Left cardiac atrium (tissue), 4 donors: ENCODE measurements at places on chromosomes 13 and 19. TPM values are rescaled to one million over a fixed set of nuclear protein-coding genes. Genes with fewer than 3 reads are reported as not detected.

DNA sequence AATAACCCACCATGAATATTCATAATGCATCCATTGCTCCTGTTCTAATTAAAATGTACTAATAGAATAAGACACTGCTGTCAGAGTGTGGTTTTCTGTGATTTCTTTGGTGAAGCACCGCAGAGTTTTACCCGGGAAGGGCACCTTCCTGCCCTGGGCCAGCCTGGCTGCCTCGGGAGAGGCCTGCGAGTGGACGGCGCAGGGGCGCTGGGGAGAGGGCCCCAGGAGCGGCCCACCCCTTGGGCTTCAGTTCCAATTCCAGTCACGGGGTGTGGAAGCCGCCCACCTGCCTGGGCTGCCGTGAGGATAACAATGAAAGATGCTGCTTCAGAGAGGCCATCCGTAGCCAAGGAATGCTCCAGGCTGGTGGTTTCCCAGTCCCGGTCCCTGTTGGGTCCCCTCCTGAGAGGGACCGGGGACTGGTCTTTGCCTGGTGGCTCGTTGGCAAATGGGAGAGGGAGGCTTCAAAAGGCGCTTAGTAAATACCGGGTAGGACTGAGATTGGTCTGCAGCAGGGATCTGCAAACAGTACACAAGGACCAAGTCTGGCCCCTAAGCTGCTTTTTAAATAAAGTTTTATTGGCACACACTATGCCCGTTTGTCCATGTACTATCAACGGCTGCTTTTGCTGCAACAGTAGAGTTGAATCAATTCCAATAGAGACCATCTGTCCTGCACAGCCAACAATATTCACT lies 18.0 kb downstream of the TCF3 start:
- no peak for DNase-seq

DNA sequence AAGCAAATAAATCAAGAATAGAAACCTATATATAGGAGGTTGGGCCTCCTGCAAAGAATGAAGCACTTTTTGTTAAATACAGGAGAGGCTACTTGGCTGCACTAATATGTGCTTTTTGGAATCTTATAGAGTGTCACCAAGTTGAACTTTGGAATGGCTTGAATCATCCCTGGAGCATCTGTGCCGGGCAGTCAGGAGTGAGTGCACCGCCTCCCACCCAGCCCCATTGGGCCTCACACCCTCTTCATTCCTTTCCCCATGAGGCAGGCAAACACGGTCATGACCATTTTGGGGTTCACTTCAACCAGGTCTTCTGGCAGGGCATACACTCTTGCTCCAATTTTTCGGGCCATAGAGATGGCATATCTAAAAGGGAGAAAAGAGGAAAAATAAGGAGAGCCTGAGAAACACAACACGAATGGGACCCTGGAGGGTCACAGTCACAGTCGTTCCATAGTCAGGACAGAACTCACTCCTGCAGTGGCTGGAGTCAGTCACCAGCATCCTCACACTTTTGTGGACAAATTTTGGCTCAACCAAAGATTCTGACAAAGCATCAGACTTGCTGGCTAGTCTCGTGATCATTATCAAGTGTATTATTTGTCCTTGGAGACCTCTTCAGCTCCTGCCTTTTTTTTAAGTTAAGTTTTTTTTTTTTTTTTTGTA lies 22.7 kb upstream of the CPB2 start:
- no peak for DNase-seq

- no peak for DNase-seq
Measured at GRCh38 chr13:34993470-34993869, 51.4 kb downstream of the NBEA start.

PGLYRP2 gene
- total RNA-seq, result not detected

ZFP82 gene
- 3.8 TPM for total RNA-seq

ZNF223 gene
- total RNA-seq, result 2.8 TPM

GRCh38 chr13:21670006-21670882 lies 629 bp upstream of the FGF9 start:
- peak; percentile 59 for DNase-seq

- no peak for DNase-seq
Measured at GRCh38 chr19:5006201-5006600, 37.3 kb downstream of the KDM4B start.

ZNF264 gene
- total RNA-seq, result 19.6 TPM

DNA sequence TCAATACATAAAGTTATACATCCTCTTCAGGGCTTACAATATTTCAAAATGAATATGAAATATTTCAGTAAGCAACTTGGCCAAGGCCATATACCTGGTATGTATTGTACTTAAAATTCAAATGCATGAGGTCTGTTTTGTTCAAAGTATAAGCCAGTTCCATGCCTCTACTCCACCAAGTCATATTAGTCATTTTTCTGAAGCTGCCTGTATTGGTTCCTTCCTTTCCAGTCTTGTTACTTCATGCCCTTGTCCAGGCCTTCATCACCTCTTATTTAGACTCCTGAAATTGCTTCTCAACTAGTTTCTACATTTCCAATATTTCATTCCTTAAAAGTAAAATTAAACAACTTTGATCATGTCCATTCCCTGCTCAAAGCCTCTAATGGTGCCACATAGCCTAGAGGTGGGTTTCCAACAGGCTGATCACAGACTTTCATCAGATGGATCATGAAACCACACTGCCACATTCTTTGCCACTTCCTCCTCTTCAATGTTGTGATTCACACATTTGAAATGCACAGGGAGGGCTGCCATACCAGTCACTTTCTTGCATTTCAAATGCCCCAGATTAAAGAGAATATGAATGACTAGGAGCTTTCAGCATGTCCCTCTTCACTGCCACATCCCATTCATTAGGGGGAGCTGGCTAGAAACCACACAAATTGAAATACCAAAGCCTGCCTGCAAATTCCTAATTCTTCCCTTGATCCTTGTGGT lies 424.1 kb upstream of the DACH1 start:
- no peak for DNase-seq

- DNase-seq, result no peak
Measured at GRCh38 chr13:44805585-44805984, 183.7 kb downstream of the NUFIP1 start.

DNA sequence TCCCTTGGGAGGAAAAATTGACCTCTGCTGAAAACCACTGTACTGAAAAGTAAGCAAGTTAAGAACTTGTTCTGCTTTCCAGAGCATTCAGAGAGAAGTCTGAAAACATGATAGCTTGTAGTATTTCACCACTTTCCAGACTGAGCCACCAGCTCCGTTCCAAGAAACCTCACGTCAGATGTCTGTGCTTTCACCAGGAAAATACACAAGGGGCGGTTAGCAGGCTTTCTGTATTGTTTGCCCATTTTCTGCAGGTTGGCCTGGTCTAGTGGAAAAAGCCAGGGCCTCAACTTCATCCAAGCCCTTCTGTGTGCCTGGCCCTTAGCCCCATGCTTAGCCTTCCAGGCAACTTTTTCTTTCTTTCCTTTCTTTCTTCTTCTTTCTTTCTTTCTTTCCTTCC lies 36.4 kb downstream of the RXFP2 start:
- DNase-seq, result peak; percentile 54

DNA sequence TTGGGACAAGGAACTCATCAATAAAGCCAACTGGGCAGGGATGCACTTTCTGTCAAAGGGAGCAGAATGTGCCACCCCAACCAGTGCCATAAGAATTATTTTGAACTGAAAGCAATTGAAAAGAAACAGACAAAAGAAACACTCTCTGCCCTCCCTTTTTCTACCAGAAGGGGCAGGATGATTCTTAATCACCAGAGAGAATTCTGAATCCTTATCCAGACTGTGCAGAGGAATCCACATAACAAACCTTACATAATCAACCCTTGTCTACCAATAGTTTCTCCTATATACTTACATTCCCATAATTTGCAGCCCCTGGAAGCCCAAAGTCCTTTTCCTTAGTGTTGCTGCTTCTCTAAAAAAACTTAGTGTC lies 520.7 kb upstream of the NBEA start:
- DNase-seq, result no peak

DNA sequence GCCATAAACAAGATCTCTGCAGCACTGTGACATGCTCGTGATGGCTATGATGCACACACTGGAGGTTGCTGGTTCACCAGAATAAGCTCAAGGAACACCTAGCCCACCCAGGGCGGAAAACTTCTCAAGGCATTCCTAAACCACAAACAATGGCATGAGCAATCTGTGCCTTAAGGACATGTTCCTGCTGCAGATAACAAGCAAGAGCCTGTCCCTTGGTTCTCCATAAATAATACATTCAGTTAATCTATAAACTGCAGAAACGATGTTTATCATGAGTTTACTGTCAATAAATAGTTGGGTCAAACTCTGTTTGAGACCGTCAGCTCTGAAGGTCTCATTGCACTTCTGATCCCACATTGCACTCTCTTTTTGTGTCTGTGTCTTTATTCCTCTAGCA lies 18.6 kb upstream of the ZNF266 start:
- no peak for DNase-seq

GPR32 gene
- total RNA-seq, result not detected

GRCh38 chr13:41402691-41403511 lies 54.4 kb upstream of the RGCC start:
- DNase-seq, result no peak

GRCh38 chr13:48457578-48458242 lies 44.8 kb upstream of the LPAR6 start:
- DNase-seq, result no peak

DNA sequence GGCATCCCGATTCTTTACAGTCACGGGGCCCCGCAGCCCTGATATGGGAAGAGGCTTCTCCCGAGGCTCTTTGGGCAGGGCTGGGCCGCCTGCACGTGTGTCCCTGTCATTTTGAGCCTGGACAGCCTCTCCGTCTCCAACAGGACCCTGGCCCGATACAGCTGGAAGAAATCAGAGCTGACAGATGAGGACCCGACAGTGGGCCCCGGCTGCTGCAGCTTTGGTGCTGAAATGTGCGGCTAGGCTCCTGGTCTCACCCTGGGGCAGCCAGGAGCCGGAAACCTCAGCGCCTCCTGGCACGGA lies 3.2 kb downstream of the PIAS4 start:
- no peak for DNase-seq

GRCh38 chr19:13684021-13684420 lies 80.3 kb upstream of the MRI1 start:
- DNase-seq, result no peak

- peak; percentile 91 for DNase-seq
Measured at GRCh38 chr19:2494447-2495129, 18.7 kb downstream of the GADD45B start.

GRCh38 chr19:1315470-1316166 lies 29.9 kb downstream of the EFNA2 start:
- peak; percentile 61 for DNase-seq

DNA sequence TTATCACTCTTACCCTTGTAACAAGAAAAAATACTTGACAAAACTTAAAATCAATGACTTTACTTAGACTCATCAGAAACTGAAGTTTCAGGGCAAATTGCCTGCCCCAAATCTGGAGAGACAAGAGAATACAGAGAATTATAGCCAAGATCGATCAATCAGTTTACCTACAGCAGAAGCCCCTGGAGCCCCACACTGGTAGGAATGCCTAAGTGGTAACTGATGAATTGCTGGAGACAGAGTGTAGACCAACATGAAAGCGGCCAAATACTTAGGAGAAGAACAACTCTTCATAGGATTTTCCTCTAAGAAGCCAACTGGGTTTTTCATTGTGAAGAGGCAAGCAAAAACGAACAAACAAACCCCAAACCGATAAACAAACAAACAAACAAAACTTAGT lies 1430.0 kb downstream of the EFNB2 start:
- no peak for DNase-seq

GRCh38 chr19:49613374-49613773 lies 22.4 kb downstream of the PRR12 start:
- DNase-seq, result no peak

DNA sequence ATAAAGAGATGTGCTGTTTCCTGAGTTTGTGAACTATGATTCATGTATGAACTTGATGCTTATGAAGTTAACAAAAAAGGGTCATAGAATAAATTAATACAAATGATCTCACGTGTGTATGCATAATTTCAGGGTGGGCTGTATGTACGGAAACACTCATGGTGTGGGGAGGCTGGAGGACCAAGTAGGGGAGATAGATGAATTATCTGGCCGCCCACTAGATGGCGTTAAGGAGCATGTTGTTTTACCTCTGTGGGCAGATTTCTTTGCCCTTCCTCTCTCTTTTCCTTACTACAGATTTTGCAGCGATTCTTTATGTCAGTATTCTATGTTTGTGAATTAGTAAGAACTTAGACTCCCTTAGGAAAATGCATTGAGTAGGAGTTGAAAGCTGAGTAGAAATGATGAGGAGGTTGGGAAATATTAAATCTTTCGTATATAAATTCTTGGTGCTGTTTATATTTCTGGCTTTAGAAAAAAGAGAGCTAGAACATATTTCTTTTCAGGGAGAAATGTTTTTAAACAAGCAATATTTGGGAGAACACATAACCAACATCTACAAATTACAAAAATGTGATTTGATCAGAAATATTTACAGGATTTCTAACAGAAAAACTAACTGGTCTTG lies 47.4 kb upstream of the TMTC4 start:
- peak; percentile 39 for DNase-seq

N4BP2L1 gene
- 4.7 TPM for total RNA-seq

- DNase-seq, result peak; percentile 71
Measured at GRCh38 chr19:36032251-36033104, at the start of gene CLIP3. TSS of gene CLIP3 (minus strand) at chr19:36032873. CDS start at chr19:36032357, 516 bp downstream.

DNA sequence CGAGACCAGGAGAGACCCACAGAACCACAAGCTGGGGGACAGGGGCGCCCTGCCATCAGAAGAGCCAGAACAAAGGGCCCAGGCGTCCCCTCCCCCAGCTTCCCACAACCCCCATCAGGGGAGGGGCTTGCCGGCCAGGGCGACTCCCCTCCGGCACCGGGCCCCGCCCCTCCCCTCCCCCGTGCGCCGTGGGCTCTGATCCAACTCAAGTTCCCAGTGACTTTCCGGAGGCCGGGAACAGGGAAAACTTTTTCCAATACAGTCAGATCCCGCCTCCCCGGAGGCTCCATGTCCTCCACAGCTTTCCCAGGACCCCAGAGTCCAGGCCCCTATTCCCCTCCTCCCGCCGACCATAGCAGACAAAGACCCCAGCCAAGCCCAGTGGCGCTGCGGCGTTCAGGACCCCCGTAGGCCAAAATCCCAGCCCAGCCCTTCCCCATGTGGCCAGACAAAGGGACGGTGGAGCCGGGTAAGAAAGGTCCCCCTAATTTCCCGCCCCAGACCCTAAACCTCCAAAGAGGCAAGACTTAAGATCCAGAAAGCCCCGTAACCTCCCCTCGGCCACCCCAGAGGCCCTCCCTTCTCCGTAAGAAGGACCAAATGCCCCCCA lies 673 bp downstream of the TEAD2 start:
- DNase-seq, result peak; percentile 87

OR7D2 gene
- 0.21 TPM for total RNA-seq
